ENCODE measurements at places on chromosomes 13 and 19.
A peak's percentile ranks its signal among the peaks of the same experiment; 100 is the strongest.

DNA sequence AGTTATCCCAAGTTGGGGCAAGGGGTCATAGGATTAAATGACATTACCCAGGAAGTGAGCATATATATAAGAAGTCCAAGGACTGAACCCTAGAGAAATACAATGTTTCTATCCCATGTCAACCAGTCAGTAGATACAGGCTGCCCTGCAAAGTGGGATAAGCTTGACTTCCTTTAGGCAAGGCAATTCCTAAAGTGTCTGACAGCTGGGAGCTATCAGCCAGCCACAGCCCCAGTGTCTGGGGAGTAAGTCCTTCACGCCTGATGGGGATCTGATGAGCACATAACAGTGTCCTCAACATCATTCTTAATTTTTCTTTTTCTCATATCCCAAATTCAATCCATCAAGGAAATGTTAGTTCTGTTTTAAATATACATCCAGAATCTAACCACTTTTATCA is 54.1 kb downstream of the DNAJC15 start:
- DNase-seq: no peak

- no peak for DNase-seq
Observed at GRCh38 chr13:74487091-74487722, 353.0 kb upstream of the KLF12 start.

GRCh38 chr19:15733895-15734294 is 3.9 kb upstream of the OR10H3 start:
- no peak for DNase-seq

GRCh38 chr13:39405107-39405506 is 197.9 kb downstream of the LHFPL6 start:
- DNase-seq: peak; percentile 17

- DNase-seq: peak; percentile 4
Observed at GRCh38 chr13:46022481-46022880, 30.1 kb downstream of the ZC3H13 start.
